NCI-H460 (cell line): ENCODE measurements at places on chromosomes 12 and 14.

- DNase-seq, result no peak
Measured at GRCh38 chr12:128361400-128361995, 94.5 kb downstream of the TMEM132C start.

GRCh38 chr14:101709962-101710931 is 51.3 kb upstream of the PPP2R5C start:
- DNase-seq, result no peak

GRCh38 chr14:100725587-100726387 is 905 bp upstream of the DLK1 start:
- no peak for DNase-seq

GRCh38 chr12:108840605-108841332 is 16.6 kb downstream of the SSH1 start:
- DNase-seq, result no peak

DNA sequence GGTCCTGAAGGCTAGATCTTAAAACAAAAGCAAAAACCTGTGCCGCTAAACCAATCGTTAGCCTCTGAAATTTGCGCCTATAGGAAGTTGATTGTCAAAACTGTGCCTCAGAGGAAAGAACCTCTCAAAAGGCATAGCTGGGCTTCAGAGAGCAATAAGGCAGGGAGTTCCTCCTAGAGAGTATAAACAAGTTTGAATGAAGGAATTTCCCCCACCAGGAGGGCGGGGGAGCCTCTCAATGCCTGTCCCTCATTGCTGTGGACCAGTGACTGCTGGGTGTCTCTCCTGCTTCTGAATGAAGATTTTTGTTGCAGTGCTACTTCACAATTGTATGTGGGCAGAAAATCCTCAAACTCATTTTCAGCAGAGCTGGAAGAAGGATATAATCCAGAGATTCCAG is 88.6 kb downstream of the KCNK10 start:
- no peak for DNase-seq

DNA sequence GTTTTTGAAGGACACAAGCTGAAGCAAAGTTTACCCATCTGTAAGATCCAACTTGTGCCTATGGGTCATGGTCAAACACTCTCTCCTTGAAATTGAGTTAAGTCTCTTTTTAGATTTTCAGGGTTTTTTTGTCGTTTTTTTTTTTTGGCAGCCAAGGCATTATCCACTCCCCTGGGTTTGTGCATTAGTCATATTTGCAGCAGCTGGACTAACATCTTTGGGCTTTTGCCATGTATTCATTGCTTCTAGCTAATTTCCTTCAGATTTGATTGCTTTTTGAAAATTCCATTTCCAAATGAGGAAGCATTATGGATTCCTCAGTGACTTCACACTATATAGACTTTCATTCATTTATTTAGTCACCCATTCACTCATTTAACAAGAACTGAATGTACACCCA is 80.3 kb upstream of the SRRM4 start:
- DNase-seq, result no peak

DNA sequence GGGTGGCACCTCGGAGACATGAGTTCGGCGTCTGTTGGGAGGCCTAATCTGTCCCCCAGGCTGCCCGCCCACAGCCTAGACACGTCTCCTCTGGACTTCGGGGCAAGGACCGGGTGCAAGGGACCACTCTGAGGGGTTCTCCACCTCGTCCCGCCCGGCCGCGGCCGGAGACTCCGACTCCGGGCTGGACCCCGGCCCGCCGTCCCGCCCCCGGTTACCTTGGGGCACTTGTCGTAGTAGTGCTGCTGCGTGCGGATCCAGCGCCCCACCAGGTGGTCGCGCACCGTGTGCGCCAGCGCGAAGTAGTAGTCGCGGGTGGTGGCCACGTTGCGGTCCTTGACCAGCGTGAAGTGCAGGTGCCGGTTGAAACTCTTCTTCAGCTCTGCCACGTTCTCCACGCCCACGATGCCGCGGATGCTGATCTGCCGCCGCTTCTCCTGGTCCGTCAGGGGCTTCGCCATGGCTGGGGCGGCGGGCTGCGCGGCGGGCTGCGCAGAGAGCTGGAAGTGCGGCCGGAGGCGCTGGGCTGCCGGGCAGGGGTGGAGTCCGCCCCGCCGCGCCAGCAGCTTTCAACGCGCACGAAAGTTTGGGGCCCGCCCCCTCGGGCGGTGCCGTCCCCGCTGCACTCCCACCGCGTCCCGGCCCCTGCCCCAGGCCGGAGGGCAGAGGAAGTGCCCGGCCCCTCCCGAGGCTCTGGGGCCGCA is at the start of gene PYGL:
TSS of gene PYGL (minus strand) at position 541 of the 704 bp plus-strand sequence. CDS start at position 461, 80 bp downstream.
- peak; percentile 76 for DNase-seq

DNA sequence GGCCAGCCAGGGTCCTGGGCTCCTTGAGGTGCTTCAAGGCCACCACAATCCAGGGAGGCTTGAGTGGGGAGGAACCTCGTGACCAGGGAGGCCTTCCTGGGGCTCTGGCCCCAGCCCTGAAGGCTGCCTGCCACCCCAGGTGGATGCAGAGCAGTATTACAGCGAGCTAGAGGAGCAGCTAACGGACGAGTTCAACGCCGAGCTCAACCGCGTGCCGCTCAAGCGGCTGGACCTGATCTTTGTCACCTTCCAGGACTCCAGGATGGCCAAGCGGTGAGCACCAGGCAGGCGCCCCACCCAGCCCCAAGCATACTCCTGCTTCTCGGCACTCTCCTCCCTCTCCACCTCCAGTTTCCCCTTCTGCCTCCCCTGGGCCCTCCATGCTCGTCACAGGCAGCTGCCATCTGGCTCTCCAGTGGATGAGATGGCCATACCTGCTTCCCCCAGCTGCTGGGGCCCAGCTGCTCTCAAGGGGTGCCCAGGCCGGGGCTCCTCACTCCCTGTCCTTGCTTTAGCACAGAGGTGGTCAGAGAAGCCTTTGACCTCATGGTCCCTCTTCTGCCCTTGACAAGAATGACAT is 30.6 kb downstream of the NGB start:
- no peak for DNase-seq

GRCh38 chr12:92955997-92956663 is 27.0 kb upstream of the EEA1 start:
- no peak for DNase-seq

- no peak for DNase-seq
Measured at GRCh38 chr12:131815131-131815530, 13.1 kb upstream of the MMP17 start.

DNA sequence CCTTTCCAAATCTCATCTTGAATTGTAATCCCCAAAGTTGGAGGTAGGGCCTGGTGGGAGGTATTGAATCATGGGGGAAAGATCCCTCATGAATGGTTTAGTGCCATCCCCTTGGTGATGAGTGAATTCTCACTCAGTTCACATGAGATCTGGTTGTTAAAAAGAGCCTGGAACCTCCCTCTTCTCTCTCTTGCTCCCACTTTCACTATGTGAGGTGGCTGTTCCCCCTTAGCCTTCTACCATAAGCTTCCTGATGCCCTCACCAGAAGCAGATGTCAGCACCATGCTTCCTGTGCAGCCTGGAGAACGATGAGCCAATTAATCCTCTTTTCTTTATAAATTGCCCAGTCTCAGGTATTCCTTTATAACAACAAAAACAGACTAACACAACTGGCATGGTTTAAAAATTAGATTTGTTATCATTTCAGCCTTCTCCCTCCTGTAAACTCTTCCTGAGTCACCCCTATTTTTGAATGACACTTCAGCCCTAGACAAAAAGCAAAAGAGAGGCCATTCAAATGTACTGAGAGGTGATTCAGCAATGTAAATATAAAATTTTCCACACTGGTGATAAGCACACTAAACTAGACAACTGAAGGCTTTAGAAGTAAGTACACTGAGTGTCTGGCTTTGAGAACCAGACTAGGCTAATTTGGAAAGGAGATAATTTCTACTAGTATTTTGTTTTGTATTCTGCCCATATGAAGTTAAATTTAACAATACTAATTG is 212.1 kb upstream of the ABCD2 start:
- DNase-seq, result peak; percentile 33

GRCh38 chr12:48583728-48584127 is 13.9 kb upstream of the LALBA start:
- DNase-seq, result no peak

GRCh38 chr12:46832130-46832704 is 6.4 kb upstream of the SLC38A4 start:
- DNase-seq, result no peak

GRCh38 chr14:23321572-23322547 is 603 bp downstream of the PABPN1 start:
- DNase-seq, result no peak

GRCh38 chr14:93537951-93538350 is 107.2 kb downstream of the UNC79 start:
- DNase-seq, result no peak

DNA sequence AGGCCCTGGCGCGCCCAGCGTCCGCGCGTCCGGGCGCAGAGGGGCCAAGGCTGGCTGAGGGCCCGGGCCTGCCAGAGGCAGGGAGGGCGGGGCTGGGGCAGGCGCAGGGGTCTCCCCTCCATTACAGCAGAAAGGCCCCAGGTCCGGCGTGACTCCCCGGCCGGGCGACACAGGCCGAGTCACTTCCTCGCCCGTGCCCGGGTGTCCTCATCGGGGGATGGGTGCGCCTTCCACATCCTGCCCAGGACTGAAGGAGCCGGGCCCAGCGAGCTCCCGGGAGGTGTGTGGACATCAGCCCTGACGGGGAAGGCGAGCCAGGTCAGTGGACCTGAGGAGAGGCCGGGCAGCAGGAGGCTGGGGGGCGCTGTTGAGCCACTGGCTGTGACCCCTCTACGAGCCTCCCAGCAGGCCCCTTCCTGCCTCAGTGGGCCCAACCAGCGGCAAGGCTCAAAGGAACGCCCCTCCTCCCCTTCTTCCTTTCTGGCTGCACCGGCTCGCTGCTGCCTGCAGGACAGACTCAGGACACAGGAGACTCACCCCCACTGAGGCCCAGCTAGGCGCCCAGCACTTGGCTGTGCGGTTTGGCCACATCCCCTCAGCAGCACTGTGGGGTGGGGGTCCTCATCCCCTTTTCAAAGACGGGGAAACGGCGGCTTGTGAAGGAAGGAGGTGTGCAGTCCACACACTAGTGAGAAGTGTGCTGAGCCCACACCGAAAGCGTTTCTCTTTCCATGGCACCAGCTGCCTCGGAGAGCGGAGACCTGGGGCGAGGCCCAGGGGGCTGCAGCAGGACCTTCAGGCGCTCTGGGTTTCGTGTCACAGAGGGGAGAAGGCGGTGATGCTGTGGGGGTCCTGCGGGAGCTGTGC is 606 bp downstream of the TNFAIP2 start:
- no peak for DNase-seq

GRCh38 chr12:45580356-45580969 is 149.0 kb upstream of the ARID2 start:
- DNase-seq, result no peak

GRCh38 chr14:81269100-81269978 is 48.6 kb upstream of the GTF2A1 start:
- DNase-seq, result peak; percentile 65

DNA sequence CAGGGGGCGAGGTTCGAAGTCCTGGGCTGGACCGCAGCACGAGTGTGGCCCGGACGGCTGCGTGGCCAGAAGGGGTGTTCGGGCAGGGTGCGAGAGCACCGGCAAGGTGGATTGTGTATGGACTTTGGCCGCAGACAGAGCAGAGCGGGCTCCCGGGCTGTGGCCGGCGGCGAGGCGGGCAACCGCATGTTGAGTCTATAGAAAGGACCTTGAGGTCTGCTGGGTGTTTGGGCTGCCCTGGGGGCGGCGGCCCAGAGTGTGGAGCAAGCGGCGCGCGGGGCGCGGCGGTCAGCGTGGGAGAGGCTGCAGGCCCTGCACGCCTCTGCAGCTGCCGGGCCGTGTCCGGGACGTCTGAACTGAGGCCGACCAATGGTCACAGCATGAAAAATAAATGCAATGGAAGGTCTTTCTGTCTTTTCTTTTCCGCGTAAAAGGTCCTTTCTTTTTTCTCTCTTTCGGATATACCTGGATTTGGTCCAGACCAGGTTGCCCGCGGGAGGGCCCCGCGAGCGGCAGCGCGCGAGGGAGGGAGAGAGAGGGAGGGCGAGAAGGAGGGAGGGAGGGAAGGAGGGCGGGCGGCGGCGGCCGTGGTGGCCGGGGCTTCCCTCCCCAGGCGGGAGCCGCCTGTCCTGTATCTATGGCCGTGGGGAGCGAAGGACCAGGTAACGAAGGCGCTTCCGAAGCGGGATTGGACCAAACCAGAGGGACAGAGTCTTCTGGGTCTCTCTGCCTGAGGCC is 5.5 kb upstream of the HOXC9 start:
- no peak for DNase-seq

DNA sequence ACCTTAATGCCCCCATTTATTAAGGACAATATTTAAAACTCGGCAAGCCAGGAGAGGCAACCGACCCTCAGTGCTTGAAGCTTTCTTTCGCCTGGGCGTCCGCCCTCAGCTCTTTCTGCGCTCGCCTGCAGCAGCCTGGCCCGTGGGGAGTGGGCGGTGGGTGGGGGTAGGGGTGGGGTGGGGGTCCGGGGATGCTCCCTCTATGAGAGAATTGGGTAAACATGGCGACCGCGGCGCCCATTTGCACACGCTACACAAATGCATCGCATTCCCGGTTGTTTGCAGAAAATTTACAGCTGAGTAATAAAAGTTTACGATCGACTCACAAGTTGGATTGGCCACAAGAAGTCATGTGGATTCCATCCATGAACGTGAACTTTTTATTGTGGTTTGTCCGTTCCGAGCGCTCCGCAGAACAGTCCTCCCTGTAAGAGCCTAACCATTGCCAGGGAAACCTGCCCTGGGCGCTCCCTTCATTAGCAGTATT is 7.7 kb downstream of the HOXC8 start:
- peak; percentile 35 for DNase-seq

DNA sequence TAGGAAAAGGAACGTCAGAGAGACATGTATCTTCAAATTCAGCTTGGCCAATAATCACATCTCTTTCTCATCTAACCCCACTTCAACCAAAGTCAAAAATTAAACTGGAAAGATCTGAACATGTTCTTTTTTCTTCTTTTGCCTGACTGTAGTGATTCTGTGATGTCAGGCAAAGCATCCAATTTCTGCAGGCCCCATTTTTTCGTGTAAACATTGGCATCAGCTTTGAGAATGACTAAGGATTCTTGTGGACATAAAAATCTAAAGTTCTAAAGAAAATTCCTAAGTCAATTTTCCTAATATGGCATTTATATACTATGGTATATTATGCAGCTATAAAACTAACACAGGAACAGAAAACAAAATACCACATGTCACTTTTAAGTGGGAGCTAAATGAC is 89.1 kb downstream of the STXBP6 start:
- DNase-seq, result no peak

- no peak for DNase-seq
Measured at GRCh38 chr12:113515082-113515856, 43.6 kb upstream of the LHX5 start.
